ENCODE measurements at places on chromosomes 11 and 22.

DNA sequence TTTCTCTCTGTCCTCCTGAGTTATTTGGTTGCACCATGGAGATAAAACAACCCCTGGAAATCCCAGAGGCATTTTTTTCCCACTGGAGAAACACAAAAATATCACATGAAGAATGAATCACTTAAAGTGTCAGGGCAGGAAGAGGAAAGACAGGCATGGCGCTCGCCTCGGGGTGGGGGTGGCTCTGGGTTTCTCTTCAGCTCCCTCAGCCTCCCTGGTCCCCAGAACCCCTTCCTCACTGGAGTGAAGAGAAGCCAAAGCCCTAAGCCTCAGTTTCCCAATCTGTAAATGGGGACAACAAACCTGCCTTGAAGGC is 938 bp downstream of the SHISAL1 start:
- DNase-seq = no peak

DNA sequence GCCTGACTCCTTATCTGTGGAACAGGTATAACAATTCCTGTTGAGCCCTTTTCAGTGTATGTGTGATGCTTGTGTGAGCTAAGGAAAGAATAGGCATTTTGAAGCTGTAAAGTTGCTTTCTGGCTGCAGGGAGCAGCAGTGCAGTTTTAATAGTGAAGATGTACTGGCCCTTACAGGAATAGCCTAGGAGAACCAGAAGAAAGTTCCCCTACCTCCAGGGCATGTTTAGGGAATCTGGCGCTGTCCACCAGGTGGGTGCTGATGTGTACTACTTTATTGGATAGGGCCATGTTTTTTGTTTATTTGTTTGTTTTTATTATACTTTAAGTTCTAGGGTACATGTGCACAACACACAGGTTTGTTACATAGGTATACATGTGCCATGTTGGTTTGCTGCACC is 11.5 kb downstream of the BMAL1 start:
- DNase-seq = no peak

DNA sequence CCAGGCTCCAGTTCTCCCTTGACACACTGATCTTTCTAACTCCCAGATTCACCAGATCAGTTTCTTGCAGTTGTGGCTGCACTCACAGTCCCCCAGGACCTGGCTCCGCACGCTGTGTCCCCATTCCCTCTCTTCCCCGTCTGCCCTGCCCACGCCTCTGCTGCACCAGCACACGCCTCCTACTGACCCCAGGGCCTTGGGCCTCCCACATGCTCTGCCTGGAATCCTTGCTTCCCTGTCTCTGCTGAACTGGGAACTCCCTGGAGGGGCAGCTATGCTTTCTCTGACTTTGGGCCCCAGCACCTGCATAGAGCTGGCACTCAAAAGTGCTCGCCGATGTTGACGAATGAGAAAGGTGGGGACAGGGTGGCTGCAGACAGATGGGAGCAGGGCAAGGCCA is 68.9 kb downstream of the MYO7A start:
- DNase-seq = no peak

GRCh38 chr11:47977623-47978022 is 2.7 kb upstream of the PTPRJ start:
- DNase-seq = no peak

DNA sequence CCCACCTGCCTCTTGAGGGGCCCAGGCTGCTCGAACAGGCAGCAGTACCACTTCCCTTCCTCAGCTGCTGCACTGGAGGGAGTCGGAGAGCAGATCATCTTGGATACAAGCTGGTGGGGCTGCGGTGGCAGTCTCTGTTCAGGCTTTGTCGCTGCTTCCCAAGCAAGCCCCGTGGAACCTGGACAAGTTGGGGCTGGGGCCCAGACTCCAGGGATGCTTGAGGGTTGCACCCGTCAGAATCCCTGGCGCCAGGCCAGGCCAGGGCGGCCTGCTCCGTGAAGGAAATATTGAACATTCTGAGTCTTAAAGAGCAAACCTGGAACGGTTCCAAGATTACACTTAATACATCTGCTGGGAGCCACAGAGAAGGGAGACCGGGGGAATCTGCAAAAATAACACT is 310.1 kb upstream of the SORL1-AS1 start:
- no peak for DNase-seq

- DNase-seq = no peak
These were observed 34.6 kb upstream of the KCNQ1OT1 start for GRCh38 chr11:2734181-2735052.

DNA sequence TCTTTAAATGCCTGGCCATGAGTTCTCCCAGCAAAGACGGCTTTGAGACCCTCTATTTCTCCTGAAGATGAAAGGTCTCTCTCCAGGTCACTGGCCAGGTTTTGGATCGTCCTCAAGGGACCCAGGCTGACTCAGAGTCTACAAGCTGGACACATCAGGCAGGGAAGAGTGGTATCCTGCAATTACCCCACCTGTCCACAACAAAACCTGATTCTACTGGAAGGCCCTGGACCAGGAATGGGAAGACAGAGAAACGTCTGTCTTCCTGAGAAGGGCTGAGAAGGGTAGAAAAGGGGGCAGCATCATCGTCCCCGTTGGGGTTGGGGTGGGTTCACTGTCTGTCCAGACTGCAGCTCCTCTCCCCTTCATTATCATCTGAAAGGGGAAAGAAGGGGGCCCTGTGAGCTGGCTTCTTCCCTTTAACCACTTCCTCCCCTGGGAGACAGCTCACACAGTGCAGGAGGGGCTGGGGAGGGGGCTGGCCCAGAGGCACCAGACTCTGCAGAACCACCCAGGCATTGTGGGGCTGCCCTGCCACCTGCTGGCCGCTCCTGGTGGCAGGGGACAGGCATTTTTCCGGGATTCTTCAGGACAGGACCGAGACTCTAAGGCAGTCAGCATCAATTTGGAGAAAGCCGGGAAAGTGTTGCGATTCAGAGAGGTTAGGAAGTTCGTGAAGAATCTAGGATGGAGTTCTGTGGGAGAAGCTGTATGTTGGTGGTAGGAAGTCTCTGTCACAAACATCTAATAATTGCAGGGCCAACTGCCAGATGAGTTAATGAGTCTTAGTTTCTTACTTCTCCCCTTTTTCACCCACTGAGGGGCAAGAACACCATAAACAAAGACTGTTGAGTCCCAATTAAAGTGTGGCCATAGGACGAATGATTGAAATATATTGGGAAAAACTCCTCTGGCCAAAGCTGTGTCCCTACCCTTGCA is 57.6 kb downstream of the SYN3 start:
- no peak for DNase-seq

- no peak for DNase-seq
These were observed 4.1 kb upstream of the LYVE1 start for GRCh38 chr11:10572533-10572932.

DNA sequence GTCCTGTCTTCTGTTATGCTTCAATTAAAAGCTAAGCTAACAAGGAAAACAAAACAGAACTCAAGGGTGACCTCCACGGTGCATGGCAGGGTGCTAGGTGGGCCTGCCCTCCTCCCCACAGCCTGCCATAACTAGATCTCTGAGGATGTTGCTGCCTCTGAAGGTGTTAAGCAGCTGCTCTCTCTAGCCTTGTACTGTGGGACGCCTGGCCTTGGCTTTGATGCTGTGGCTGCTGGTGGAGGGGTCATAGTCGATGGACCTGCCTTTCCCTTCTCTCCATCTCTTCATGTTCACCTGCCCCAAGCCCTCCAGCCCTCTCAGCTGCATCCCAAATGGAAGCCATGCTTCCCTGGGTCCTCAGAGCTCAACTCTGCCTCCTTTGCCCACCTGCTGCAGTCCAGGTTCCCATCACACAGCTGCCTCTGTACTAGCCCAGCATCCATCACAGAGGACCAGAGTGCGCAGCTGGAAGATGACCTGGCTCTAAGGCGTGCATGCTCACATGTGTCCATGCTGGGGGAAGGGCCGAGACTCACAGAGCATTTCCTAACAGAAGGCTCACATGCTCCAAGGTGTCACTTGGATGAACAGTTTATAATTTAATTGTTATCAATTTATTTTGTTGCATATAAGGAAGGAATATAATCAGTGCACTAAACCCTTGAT is 180.3 kb upstream of the E2F8 start:
- no peak for DNase-seq

- DNase-seq = no peak
These were observed 11.0 kb downstream of the TANGO2 start for GRCh38 chr22:20031732-20032406.

- DNase-seq = no peak
These were observed 170.2 kb downstream of the ST3GAL4 start for GRCh38 chr11:126525702-126526101.

- DNase-seq = no peak
These were observed 69.2 kb downstream of the ISX start for GRCh38 chr22:35135165-35135564.

- no peak for DNase-seq
These were observed 22.3 kb upstream of the GLYATL2 start for GRCh38 chr11:58866788-58867187.

- DNase-seq = no peak
These were observed 1.5 kb downstream of the TCIRG1 start for GRCh38 chr11:68040101-68040956.

DNA sequence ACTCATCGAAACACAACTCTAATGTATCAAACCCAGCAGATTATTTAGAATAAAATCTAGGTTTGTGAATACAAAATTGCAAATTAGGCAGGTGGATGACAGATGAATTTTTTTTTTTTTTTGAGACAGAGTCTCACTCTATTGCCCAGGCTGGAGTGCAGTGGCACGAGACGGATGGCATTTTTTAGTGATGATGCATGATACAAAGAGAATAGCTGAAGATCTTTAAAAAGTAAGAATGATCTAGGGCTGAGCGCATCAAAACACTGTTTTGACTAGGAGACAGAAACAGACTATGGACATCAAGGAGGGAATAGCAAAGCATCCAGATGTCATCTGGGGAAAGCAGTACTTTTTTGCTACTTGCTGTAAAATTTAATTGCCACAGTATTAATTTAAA is 63.8 kb downstream of the IMMP1L start:
- DNase-seq = no peak

GRCh38 chr11:129434641-129435498 is 59.2 kb downstream of the BARX2 start:
- DNase-seq = no peak

DNA sequence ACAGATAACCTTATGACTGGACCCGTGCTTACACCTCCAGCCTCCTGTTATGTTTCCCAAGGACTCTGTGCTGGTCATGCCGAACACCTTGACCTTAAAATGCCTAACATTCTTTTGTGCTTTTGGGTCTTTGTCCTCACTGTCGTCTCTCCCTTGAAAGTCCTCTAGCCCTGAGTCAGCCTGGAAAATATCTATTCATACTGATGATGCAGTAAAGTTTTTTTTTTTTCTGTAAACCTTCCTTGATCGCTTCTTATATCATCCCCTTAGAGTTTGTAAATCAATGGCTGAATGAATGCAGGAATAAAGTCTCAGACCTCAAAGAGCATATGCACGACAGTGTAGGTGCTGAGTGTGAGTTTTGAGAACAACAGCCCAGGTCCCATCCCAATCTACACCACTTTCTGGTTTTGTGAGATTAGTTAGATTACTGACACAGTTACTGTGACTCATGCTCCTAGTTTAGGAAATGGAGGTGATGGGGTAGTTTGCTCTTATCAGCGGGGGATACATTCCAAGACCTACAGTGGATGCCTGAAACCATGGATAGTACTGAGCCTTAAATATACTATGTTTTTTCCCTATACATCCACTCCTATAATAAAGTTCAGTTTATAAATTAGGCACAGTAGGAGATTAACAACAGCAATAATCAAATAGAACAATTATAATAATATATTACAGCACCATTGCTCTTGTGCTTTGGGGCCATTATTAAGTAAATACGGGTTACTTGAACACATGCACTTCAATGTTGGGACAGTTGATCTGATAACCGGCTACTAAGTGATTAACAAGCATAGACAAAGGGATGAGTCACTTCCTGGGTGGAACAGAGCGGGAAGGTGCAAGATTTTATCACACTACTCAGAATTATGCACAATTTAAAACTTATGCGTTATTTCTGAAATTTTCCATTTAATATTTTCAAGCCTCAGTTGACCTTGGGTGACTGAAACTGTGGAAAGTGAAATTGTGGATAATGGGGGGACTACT is 8.6 kb downstream of the TCN1 start:
- DNase-seq = no peak

DNA sequence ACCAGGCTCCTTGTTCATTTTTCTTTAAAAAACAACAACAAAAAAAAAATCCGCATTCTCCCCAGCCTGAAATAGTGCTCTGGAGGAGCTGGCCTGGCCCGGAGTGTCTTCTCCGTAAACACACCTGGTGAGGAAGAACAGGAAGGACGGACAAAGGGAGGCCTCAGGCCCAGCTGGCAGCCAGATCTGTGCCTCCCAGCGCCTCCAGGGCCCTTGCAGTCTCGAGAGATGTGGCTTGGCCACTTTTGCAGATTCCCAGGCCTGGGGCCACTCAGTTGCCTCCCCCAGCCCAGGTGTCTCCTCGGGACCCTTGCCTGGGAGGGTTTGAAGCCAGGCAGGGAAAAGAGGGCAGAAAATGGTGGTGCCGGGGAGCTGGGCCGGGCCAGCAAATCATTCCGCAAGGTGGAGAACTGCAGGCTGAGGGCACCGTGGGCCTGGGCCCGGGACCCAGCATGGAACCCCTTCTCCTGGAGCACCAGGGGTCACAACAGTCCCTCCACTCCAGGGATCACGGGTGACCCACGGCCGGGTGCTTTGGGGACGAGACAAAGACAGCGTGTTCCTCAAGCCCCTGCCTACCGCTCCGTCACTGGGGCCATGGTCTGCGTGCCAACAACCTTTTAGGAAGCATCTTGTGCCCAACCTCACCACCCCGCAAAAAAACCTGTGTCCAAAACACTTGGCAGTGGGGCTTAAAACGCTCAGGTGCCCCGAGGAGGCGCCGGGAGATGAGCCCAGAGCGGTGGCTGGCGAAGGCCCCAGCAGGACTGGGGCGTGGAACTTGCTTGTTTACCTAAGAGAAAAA is 67.1 kb upstream of the WNT7B start:
- DNase-seq = no peak

DNA sequence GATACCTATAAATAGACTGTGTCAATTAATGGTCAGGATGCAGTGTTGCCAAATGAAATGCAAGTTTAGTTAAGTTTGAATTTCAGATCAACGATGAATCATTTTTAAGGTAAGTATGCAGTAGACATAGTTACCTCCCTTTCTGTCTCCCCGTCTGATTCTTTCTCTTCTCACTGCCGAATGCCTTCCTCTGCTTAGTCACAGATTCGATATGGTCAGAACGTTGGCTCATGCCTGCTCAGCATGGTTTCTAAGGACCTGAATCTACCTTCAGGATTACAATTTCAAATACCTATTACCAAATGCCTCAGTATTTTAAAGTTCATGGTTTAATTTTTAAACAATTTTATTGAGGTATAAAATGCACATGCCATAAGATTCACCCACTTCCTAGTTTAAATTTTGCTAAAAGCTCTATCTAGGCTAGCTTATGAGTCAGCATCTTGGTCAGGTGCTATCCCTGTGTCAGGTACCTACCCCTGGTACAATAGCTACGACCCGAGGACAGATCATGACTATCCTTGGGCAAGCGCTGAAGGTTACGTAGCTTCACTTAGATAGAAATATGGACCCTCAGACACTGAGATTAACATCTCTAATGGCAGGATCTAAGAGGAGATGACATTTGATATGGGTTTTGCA is 78.2 kb upstream of the SPON1 start:
- no peak for DNase-seq

GRCh38 chr11:79018371-79018849 is 422.4 kb downstream of the TENM4 start:
- no peak for DNase-seq
